Bronchial epithelial cell (primary cell): ENCODE measurements at places on chromosomes 13 and 19.

DNA sequence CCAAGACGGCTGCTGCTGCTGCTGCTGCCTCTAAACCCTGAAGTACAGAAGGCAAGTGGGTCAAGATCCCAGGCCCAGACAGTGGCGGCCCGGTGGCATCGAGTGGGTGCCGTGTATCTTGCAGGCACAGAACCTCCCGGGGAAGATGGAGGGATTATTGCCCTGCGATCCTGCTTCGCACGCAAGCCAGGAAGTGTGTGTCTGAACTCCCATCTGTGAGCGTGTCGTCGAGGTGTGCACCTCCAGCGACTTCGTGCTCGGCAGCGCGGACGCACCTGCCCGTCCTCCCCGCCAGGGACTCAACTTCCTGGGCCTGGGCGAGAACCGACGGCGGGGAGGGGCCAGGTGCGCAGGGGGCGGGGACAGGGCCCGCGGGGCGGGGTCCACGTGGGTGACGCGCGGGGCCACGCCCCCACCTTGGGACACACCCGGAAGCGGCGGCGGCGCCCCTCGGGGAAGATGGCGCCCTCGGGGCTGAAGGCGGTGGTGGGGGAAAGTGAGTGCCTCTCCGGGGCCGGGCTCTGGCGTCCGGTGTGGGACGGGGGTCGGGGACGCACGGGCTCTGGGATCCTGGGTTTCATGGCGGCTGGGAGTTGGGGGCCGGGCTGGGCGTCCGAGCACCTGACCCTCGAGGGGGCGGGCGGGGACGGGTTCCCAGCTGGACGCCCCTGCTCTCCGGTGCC is at the start of gene STXBP2:
STXBP2 (plus strand) TSS at position 420 of the 683 bp plus-strand sequence; CDS start at position 460, 40 bp downstream.
- peak; percentile 47 for DNase-seq

DNA sequence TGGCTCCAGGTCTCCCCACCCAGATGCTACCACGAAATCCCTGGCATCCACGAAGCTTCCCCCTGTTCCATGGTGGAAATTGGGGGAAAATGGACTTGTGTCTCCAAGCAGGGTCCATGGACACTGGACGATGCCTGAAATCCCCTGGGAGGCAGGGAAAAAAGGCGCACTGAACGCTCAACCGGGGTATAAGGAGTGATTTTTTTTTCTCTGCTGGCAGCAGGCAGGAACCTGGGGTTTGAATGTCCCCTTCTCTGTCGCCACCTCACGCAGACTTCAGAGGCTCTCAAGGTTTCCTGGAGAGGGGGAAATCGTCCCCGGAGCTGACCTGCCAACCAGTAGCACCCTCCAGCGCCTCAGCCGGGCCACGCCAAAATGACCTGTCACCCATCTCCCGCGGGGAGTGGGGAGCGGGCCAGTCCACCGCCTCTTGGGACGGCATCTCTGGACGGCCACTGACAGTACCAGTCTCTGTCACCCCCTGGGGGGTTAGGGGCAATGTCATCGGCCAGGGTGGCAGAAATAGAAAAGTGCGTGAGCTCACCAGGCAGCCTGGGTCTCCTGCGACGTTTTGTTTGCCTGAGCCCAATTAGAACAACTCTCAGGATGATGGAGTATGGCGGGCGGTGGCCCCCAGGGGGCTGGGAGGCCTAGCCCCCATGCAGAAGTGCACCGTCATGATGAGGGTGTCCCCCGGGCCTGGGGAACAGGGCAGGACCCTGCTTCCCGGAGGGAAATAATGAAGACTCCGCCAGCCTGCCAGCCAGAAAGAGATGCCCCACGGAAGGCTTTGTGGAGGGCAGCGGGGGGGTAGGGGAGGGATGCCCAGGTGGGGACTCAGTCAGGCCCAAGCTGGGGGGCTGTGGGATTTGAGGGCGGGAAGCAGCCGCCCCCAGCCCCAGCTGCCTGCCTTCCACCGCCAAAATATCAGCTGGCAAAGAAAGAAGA is 2.6 kb downstream of the PTPRS start:
- no peak for DNase-seq

- no peak for DNase-seq
Measured at GRCh38 chr13:50205581-50205980, 190.3 kb downstream of the KCNRG start.

GRCh38 chr19:33254245-33254824 is 28.7 kb upstream of the SLC7A10 start:
- DNase-seq: no peak

- DNase-seq: no peak
Measured at GRCh38 chr13:86313421-86313820, 514.2 kb upstream of the SLITRK6 start.

- DNase-seq: no peak
Measured at GRCh38 chr19:10712754-10713153, 5.1 kb upstream of the DNM2 start.

DNA sequence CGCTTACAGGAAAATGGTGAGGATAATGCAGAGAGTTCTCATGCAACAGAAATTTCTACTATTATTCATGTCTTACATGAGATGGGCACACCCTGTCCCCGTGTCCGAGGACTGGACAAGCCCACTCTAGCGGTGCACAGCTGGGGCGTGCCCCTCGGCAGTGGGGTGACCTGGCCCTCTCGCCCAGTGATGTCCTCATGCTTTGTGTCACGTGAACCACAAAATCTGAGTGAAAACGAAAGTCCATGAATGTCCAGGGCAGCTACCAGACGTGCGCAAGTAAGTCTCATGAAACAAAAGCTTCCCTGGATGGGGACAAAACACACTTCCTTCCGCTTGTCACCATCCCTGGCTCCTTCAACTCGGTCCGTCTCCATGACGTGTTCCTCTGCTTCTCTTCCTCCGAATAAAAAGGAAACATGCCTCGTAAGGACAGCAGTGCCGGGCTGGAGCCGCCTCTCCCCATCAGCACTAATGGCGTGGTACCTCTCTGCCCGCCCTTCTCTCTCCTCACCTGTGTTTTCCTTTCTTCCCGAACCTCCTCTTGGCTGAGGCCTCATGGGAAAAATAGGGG is 45.6 kb downstream of the ANKRD10 start:
- DNase-seq: no peak

GRCh38 chr19:10478476-10478875 is 24.7 kb downstream of the KEAP1 start:
- DNase-seq: no peak

- no peak for DNase-seq
Measured at GRCh38 chr13:23690668-23691067, 120.5 kb downstream of the TNFRSF19 start.
